Myocyte (in vitro differentiated cells): ENCODE measurements at places on chromosomes 5 and 9.

DNA sequence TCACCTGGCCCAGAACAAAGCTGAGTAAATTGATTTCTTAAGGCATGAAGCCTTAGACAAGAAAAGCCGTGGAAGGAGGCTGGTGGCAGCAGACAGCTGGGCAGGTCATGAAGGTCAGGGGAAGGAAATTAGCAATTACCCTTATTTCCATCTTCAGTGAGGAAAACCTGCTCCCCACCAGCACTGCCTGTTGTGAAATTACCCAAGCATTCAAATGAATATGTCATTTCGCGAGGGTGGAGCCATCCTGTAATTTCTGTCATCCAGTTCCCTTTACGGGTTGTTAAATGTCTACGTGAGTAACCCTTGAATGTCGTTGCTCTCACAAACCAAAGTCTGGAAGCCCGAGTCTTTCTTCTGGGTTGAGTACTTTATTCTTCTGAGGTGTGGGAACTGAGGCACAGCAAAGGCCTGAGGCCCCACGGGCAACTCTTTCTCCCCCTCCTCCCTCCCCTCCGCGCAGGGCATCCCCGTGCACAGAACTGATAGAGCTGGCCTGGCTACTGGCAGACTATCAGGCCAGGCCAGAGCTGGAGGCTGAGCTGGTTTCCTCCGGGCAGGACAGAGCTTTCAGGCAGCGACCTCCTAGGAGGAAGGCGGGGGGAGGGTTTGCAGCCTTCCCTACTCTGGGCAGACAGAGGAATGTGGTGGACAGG is 22.0 kb upstream of the AK3 start:
- DNase-seq = no peak

DNA sequence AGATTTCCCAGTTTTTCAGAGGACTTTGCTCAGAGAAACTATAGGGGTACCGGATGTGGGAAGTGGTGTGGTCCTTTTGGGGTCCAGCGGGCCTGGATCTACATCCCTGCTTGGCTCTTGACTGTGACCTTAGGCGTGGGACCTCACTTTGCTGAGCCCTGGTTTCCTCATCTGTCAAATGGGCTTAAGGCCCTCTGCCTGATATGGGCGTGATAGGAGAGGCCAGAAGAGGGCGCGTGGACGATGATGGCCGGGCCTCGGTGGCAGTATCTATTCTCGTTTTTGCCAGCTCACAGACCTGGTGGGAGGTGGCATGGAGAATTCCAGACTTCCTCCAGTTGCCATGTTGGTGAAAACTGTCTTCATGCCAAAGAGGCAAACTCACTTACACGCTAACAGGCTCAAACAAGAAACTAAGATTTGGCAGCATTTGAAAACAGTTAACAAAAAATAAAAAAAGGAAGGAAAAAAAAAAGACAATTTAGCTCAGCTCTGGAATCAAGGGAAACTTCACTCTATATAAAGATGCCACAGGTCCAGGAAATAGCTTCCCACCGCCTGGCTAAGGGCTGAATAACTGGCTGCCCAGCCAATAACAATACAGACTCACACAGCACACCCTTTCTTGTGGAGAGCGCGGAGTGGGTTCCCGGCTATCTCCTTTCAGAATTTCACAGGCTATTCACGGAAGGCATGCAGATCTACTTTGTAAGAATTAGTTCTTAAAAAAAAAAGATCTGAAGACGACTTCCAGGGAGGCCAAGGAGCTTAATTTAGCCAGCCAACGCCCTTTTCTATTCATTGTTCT is 1.7 kb downstream of the SH3PXD2B start:
- DNase-seq = peak; percentile 84

DNA sequence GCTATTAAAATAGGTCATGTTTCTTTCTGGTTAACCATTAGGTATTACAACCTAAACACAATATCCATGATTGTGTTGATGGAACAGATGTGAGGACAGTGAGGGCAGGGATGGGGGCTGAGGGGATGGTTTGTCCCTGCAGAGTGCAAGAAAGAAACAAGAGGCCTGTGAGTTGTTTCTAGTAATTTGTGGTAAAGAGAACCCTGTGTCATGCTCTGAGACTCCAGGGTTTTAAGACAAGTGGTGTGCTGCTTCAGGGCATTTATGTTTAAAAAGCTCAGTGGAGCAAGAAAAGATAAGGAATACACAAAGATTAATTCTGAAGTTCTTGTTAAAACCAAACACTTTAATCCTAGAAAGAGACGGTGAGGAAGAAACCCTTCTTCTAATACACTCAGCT is 656.5 kb downstream of the TLE1 start:
- peak; percentile 34 for DNase-seq

DNA sequence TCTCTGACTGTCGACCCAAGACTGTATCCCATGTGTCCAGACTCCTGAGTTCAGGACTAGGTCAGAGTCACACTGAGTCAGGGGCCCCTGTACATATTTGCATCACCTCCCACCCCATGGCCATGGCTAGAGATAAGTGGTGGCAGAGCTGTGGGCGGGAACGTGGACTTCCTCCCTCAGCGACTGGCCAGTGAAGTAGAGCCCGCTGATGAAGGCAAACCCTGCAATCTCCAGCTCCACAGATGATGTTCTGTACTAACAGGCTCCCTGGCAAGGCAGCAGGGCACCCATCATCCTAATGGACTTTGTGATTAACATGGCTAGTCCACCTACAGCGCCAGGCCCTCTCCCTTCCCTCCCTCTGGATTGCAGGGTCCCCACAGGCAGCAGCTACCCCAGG is 110.5 kb upstream of the LRRTM2 start:
- DNase-seq = no peak

GRCh38 chr5:109905906-109906305 is 216.2 kb downstream of the MAN2A1 start:
- no peak for DNase-seq

GRCh38 chr5:178232124-178232919 is at the start of gene PHYKPL:
PHYKPL (minus strand) TSS chr5:178232802; CDS start chr5:178232550, 252 bp downstream.
- DNase-seq = peak; percentile 87

DNA sequence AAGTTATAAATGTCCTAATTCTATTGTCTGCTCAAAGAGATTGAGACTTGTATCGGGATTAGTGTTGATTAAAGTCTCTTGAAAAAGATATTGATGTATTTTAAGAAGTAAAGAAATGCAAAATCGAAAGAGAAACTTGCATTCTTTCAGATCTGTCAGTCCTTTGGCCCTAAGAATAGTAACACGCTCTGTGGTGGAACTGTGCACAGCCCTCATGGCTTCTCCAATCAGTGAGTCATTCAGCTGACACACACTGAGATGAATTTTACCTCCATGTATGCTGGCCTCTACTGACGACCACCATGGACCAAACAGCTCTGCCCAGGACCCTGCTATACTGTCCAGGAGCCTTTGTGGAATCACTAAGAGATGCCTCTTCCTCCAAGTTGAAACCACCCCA is 232.4 kb downstream of the ESM1 start:
- DNase-seq = peak; percentile 72

DNA sequence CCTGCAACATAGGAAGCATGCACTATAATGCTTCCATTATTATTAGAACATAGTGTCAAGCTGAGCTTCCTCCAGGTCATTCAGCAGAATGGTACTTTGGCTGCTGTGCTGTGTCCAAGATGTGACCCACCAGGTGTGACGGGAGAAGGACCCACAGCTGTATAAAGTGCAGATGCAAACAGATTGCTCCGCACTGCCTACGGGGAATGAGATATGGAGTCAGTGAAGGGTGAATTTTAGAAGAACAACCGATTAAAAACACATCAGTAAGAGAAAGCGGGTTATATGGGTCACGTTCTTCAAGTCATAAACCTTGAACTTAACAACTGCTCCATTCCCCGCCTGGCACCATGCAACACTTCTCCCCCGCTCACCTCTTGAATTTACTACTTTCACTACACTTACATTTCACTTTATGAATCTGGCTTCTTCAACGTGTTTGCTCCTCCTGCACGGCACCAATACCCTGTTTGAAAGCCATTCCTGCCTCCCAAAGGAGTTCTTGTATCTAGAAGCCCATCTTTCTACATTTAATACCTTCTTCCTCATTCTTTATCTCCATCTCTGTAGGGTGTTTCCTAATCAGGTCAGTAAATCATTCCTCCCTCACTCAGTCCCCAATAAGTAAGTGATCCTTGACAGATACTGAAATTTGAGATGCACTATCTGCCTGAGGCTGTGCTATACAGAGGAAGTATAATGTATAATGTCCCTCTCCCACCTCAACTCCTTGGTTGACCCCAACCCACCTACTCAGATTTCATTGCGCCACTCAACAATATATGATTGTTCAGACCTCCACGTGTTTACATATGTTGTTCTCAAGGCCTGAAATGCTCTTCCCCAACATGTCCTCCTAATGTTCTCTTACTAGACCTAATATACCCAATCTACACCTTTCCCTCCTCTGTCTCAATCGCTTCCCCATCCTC is 25.9 kb downstream of the BRINP1 start:
- no peak for DNase-seq

- DNase-seq = no peak
These were observed 345.7 kb upstream of the SLC30A5 start for GRCh38 chr5:68748101-68748500.

DNA sequence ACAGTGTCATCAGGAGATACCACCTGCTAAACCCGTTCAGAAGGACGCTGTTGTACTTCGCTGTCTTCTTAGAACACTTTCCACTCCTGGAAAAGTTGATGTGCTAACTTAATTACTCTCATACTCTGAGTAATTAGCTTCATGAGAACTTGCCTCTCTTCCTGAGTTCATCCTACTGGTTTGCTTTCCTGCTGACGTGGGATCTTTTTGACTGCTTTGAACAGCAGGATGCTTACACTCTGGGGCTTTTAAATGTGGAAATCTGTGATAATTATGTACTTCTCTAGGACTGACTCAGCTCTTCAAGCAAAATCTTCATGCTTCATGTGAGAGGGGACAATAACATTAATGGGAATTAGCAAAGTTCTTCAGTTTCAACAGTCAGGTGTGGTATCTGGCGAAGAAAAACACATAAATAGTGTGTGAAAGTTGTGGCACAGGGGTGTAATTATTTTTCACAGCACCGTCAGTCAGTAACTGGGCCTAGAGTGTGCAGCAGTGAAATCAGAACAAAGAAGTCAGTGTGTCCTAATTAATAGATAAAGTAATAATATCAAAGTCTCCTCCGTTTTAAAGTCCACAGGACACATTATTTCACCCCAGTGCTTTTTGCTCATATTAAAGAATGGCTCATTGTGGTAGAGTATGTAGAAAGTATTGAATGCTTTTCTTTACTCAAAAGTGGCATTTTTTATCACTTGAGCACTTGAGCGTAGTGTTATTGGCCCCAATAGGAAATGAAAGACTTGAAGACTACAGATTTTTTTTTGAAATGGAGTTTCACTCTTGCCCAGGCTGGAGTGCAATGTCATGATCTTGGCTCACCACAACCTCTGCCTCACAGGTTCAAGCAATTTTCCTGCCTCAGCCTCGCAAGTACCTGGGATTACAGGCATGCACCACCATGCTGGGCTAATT is 140.9 kb upstream of the DMRT1 start:
- no peak for DNase-seq

DNA sequence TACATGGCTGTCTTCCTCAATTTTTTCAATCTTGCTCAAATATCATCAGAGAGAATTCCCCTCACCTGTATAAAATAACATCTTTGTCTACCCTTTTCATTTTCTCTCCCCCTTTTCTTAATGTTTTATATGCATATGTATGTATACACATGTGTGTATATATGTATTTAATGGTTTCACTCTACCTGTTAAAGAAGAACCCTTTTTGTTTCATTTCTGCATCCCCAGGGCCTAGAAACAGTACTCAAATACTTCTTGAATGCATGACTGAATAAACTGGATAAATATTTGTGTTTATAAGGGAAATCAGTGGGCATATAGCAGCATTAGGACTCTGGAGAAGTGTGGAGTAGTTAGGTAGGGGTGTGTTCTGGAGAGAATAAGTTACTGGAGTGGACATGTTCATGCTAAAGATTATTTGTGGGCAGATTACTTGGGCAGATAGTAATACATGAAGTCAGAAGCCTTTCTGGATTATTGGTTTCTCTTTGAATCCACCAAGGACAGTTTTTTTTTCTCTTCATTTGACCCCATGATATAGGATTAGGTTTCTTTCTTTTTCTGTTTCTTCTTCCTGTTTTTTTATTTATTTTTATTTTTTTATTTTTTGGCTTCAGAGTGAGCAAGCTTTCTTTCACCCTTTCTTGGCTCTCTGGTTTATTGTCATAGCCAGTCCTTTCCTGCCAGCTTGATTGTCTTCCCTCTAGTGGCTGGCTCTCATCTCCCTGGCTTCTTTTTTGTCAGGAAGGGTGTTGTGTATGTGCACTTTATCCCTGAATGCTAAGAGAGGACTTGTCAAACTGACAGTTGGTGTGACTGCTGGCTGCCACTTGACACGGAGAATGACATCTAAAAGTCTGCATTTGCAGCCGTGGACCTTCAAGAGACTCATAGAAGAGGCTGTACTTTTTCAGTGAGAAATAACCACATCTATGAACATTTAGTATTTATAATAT is 89.3 kb downstream of the ZCCHC7 start:
- DNase-seq = peak; percentile 25

- no peak for DNase-seq
These were observed 43.7 kb downstream of the OR2V1 start for GRCh38 chr5:181087309-181087708.

DNA sequence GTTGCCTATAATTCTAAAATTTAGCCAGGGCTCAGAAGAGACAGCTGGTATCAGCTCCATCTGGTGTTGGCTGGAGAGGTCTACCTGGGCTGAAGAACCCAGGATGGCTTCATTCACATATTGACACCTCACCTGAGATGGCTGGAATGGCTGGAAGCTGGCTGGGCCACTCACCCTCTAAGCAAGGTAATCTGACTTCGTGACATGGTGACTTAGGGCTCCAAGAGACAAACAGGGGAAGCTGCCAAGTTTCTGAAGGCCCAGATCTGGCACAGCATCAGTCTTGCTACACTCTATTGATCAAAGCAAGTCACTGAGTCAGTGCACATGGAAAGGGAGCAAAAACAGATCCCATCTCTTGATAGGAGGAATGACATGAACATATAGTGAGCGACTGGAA is 102.3 kb downstream of the EPB41L4A start:
- DNase-seq = no peak

DNA sequence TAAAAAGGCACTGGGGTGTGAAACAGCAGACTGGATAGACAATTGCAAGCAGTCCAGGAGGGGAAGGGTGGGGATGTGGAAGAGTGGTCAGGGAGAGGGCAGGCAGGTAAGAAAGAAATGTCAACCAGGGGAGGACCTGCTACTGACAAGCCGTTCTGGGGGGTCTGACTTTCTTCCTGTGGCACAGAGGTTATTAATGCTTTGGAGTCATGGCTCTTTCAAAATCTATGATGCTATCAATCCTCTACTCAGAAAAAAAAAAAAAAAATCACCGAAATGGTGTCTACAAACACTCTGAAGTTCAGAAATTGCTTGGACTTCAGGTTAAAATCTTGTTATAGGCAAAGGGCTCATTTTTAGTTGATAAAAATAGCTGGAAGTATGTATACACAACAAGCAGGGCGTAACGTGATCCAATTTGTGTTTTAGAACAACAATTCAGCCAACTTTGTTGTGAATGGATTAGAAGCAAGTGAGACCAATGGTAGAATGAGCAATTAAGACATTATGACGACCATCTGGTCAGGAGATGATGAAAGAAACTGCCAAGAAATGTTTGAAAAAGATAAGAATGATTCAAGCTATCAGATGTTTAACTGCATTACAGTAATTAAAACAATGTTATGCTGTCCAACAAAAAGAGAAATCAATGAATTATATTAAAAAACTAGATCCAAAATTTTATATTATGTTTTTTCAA is 255.2 kb downstream of the DEPDC1B start:
- no peak for DNase-seq
